ENCODE measurements at places on chromosomes 12 and 14.

DNA sequence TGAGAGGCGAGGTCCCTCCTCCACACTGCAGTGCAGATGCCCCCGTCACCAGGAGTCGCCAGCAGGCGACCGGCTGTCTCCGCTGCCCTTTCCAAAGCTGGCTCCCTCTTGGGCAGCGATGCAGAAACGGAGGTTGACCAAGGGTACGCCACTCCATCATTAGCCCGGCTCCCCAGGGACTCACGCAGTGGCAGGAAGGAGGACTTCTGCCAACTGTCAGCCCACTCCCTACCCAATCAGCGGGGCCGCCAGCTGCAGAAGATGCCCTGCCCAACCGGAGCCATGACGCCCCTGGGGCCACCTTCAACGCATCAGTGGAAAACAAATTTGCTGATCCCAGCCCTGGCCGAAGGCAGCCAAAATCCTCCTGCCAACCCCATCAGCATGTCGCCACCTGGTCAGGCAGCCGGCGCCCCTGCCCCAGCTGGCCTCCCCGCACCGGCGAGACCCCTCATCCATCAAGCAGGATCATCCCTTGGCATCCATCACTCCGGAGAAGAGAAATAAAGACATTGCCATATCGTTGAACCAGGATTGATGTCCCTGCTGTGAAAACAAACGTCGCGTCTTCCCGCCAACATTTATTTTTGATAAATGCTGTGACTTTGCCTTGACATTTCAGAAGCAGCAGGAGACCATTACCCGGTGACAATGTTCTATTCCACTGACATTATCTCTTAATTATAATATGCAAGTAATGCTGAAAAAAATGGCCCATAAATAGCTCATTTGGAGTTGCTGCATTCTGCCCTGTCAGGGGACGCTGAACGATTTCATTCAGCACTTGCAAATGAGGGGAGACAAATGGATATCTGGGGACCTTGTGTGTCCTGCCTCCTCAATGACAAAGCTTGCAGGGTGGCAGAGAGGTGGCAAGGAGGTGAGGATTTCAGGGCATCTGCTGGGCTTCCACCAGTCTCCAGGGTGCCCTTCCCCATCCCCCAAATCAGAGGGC is 105.1 kb downstream of the SCARB1 start:
- DNase-seq, result no peak

DNA sequence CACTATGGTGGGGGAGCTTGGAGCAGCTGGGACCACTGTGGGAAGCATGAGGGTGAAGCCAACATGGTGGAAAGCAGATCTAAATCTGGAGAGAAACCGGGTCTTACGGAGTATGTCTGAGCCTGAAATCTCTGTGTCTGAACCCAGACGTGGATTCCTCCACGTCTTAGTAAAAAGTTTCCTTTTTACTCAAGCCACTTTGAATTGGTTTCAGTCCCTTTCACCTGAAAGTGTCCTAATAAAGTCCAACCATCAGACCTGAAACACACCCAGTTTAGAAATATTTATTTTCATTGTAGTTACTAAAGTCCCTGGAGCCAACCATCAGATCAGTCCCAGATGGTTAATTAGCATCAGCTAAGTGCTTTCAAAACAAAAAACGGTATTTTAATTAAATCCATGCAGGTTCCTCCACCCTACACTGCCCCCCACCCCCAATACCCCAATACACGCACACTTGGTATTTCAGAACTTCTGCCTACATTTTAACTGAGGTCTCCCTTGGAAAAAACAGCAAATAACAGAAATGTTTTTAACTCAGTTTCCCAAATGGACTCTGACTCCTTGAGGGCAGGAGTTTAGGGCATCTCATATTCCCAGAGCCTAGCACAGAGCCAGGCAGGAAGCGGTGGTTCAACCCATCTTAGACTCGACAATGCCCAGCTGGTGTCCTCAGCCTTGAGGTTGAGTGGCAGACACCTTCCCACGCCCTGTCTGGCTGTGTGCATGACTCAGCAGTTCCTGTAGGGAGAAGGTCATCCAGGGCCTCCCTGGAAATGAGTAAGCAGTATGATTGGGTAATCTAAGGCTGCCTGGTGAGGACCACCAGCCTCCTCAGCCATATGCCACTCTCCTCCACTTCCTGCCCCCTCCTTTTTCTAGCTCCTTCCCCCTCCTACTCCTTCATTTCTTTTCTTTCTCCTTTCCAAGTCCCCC is 175.8 kb downstream of the TTC8 start:
- DNase-seq, result no peak

DNA sequence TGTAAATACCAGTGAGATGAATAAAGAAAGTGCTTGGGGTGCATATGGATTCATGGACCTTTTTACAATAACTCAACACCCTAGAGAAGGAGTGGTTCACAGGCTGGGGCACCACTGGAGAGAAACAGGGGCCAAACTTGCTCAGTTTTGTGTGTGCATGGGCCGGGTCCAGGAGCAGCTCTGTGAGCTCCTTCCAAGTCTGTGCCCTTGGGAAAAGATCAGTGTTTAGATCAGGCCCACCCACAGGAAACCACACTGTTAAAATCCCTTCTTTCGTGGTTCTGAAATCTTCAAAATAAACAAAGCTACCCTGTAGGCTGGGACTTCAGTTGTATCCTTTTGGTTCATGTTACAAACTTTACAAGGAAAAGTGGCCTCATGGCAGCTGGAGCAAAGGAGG is 156.1 kb upstream of the TMEM260 start:
- DNase-seq, result no peak

GRCh38 chr14:67583711-67584644 is 16.1 kb downstream of the PIGH start:
- DNase-seq, result peak; percentile 44

- no peak for DNase-seq
Measured at GRCh38 chr12:49933796-49934195, 16.7 kb upstream of the AQP2 start.

GRCh38 chr14:23936084-23936829 is 17.3 kb upstream of the DHRS4 start:
- DNase-seq, result no peak

GRCh38 chr12:59405992-59406391 is 189.8 kb upstream of the SLC16A7 start:
- no peak for DNase-seq

- DNase-seq, result no peak
Measured at GRCh38 chr12:54189198-54189539, 384 bp upstream of the SMUG1 start.

DNA sequence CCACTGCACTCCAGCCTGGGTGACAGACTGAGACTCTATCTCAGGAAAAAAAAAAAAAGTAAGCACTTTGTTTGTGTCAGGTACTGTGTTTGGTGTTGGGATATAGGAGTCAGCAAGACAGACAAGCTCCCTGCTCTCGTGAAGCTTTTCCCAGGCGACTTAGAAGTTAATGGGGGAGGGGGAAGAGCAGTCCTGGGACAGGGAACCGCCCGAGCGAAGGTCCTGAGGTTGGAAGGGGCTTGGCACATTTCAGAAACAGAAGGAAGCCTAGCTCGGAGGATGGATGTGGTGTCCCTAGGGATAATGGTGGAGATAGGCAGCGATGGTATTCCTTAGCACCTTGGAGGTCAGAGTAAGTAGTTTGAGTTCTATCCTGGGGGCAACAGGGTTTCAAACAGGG is 8.5 kb upstream of the COX6A1 start:
- DNase-seq, result no peak

GRCh38 chr12:94615260-94616181 is 34.8 kb downstream of the TMCC3 start:
- DNase-seq, result no peak

- DNase-seq, result no peak
Measured at GRCh38 chr12:114636723-114637480, 47.1 kb downstream of the TBX3 start.

GRCh38 chr12:43143278-43143677 is 408.7 kb downstream of the ADAMTS20 start:
- no peak for DNase-seq

DNA sequence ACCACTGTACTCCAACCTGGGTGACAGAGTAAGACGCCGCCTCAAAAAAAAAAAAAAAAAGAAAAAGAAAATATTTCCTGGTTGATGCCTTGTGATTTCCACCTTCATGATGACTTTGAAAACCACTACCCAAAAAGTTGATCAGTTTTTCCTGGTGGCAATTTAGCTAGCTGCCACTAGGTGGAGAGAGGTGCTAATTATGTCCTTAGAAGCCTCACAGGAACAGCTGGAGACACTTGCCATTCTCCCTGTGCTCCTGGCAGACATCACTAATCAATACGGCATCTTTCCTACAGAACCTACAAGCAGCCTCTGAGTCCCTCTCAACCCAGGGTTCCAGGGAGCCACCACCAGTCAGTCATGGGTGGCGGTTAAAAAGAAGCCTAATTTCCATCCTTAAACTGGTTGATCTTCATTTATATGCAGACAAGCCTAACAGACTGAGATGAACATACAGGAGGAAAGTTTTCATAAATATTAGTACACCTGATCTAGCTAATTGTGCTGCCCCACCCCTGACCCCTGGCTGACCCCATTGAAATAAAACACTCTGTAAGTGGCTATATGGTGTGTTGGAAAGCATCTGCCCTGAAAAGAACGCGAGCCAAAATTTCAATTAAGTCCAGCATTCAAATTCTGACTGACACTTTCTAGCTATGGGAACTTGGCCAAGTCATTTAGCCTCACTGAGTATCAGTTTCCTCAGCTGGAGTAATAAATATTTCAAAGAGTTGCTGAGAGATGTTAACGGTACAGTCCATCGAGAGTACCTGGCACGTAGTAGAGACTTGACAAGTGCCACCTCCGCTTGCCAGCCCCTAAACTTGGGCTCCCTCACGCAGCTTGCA is 6.2 kb upstream of the OAS1 start:
- peak; percentile 54 for DNase-seq

DNA sequence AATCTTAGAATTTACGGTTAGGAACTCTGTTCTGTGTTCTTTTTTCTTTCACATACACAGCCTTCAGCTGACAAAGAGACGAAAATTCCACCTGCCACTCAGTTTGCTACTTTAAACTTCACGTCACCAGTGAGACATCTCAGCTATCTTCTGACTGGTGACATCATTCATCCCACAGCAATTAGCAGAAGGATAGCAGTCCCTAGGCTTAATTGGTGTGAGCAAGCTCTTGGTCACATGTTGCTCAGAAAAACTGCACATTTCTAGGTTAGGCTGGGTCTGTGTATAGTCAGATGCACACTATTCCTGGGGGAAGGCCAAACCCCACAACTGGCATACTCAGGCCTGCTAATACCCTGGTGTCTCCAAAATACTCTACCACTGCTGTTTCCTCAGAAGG is 23.9 kb downstream of the SLC7A7 start:
- DNase-seq, result no peak

DNA sequence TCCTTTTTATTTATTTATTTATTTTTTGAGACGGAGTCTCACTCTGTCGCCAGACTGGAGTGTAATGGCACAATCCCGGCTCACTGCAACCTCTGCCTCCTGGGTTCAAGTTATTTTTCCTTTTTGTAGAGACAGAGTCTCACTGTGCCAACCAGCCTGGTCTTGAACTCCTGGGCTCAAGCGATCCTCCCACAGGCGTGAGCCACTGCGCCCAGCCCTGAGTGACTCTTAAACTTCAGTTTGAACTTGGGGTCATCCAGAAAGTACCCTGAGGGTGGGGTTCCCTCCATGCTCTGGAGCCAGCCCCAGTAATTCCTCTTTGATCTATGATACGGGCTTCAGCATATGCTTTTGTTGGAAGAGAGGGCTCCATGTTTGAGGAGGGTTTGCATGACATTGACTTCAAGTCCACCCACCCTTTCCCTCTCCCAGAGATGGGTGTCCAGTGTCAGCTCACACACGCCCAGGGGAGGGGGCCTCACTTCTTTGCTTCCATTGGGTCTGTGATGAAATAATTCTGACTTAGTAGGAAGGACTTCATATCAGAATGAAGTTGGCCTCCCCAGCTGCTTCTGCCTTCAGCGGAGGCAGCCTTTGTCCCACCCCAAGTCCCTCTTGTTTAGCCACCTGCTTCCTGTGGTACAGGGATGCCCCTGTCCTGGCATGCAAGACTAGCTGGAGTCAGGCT is 11.9 kb downstream of the SDS start:
- DNase-seq, result no peak

GRCh38 chr12:46517579-46517962 is 145.0 kb upstream of the SLC38A2 start:
- DNase-seq, result no peak

- DNase-seq, result no peak
Measured at GRCh38 chr14:52355016-52355431, 40.9 kb downstream of the PTGER2 start.

GRCh38 chr14:74974364-74975058 is 19.1 kb upstream of the PGF start:
- DNase-seq, result no peak

GRCh38 chr14:34195964-34196363 is 245.1 kb upstream of the EGLN3 start:
- no peak for DNase-seq

GRCh38 chr14:51996148-51996746 is 6.9 kb downstream of the RTRAF start:
- DNase-seq, result no peak

DNA sequence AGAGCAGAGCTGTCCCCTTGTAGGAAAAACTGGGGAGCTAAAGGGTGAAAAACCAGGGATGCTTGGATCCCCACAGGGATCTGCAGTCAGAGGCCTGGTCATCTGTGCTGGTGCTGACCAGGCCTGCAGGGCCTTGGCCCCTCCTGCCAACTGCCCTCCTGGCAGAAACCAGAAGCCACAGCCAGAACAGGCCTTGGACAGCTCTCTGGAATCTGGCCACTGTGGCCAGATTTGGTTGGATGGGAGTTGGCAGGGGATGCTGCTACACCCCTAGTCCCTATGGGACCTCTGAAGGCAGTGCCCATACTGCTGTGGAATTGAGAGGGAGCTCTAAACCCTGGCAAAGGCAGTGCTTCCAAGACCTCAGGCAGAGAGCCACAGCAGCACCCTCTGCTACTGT is 9.2 kb upstream of the GPX2 start:
- DNase-seq, result no peak

DNA sequence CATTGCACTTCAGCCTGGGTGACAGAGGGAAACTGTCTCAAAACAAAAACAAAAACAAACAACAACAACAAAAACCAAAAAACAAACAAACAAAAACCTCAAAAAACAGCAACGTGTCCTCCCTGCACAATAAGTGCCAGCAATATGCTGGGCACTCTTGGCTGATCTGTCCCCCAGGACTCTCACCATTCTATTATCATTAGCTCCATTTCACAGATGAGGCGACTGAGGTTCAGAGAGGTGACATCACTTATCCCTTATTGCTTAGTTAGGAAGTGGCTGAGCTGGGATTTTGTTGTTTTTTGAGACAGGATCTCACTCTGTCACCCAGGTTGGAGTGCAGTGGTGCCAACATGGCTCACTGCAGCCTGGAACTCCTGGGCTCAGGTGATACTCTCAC is 33.0 kb upstream of the CCDC63 start:
- no peak for DNase-seq

DNA sequence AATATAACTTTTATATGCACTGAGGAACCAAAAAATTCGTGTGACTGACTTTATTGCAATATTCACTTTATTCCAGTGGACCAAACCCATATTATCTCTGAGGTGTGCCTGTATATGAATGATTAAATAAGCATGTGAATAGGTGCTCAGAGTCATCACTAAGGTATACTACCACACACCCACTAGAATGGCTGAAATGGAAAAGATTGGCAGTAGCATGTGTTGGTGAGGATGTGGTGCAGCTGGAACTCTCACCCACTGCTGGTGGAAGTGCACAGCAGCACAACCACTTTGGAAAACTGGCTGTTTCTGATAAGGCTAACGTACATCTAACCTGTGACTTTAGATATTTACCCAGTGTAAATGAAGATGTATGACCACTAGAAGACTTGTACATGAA is 36.8 kb downstream of the GOLGA5 start:
- DNase-seq, result no peak

GRCh38 chr12:104126548-104126947 is 11.5 kb downstream of the NFYB start:
- no peak for DNase-seq
